ENCODE measurements at places on chromosomes 7 and 10.

DNA sequence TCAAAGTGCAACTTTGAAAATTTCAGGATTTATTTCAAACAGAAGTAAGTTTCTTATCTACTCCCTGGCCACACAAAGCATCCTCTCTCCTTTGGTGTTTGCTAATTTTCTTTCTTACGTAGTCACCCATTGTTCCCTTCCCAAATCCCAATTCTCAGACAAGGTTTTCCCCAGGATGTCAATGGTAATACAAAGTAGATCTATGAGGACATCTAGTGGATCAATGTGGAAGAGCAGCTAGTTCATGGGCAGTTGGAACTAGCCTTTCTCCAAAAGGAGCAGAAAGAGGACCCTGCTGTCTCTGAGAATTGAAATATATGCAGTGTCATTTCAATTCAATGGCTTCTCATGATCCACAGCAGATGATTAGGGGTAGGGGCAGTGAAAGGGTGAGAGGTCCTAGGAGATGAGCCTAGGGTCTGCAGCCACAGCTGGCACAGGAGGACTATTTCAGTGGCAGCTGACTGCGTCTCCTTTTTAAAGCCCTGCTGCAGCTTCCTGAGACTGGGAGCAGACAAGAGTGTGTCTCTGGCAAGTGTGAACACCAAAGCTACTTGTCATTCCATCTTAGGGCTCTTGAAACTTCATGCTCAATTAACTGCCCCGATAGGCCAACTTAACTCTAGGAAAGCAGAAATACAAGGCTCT lies 632.6 kb downstream of the KCNMA1 start:
- no peak for DNase-seq

GRCh38 chr10:71173466-71173865 lies 38.9 kb upstream of the UNC5B start:
- DNase-seq: no peak

- DNase-seq: no peak
These were observed 888.2 kb downstream of the LRMDA start for GRCh38 chr10:76319661-76320060.

DNA sequence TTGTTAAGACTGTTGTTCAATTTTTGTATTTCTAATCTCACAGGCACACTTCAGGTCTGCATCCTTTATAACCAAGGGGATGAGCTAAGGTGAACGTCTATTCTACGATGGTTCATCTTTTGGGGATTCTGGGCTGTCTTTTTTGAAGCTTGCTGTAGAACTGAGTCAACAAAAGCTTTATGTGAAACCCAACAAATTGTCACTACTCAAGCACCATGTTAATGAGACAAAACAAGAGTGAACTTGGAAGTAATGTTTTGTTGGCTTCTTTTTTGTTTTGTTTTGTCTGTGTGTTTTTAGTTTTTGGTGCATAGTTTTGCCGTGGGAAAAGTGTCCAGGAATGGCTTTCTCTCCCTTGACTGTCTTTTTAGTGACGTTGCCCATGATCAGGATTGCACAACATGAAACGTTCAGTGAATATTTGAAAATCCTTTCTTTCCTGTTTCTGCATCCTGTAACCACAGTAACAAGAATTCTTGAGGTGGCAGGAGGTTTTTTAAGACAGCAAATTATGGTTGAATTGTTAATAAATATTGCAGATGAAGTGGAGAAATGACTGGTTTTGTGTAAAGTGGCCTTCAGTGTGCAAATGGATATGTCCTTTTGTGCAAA lies 65.6 kb downstream of the WIPF3 start:
- no peak for DNase-seq

- no peak for DNase-seq
These were observed 95.7 kb downstream of the SLIT1 start for GRCh38 chr10:97090035-97090434.

DNA sequence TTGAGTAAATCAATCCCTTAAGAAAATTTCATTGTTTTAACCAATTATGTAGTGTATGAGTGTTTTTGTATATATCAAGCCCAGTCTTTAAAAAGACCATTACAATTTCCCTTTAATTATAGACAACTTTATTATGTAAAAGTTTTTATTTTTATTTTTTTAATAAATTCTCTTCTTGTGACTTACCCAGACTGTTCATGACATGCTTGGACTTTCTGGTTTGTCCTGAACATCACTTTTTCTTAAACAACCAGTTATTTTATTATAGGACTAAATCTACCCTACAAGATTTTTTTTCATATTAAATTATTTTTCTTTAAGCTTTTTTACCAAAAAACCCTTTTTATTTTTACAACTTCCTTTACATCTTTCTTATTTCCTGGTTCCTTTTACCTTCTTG lies 410.4 kb downstream of the ATRNL1 start:
- no peak for DNase-seq

DNA sequence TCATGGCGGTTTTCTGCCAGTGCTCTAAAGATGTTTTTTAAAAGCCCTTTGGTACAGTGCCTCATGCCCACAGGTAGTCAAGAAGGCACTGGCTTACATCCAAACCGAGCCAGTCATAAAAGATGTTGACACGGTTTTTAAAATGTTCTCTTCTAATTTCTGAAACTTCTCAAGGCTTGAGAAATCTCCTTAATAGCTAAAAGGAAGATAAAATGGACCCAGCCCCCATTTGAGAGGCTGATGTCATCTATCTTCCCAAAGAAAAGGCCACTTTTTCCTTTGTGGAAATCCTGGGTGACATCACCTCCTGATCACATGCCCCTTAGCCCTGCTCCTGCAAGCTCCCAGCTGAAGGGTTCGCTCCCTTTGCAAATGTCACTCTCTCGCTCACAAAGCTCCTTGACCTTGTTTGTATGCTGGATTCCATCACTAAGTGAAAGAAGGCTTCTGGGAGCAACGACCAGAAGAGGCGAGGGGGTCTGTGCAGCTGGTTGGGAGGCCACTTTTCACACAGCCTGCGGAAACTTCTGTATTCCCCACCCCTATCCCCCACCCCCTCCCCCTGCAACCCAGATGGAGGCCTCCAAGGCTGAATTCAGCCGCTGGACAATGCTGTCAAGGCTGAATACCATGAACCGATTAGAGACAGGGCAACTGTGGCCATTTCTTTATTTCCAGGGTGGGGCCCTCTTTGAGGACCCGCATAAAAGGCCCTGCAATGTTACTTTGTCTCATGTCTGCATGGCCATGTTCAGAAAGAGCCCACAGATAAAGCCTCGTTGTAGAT lies 122.8 kb downstream of the CUBN start:
- no peak for DNase-seq

DNA sequence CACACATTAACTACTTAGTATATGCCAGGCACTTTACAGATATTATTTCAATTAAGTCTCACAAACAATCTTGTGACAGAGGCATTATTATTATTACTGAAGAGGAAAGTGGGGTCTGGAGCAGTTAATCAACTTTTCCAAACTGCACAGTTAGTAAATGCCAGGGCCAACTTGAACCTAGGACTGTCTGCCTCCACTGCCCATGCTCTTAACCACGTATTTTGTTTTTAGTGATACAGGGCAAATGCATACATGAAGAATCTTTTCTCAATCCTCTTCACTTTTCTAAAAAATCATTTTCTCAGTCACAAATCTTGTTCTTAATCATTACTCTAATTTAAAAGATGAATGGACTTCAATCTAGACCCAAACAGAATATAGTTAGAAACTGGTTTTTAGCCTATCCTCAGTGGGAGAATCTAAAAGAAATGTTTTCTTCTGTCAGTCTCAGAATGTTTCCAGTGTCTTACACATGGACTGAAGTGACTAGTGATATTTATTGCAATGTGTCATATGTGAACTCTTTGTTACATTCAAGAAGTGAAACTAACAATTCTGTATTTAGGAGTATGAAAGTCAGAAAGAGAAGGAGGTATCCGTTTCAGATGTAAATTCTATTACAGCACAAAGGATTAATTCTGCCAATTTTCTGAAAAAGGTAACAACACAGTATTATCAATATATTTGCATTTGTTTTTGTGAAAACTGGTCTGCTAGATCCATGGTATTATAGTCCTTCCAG lies 55.5 kb upstream of the CCNJ start:
- DNase-seq: no peak
